ENCODE measurements at places on chromosomes 4 and X. TPM values are rescaled to one million over a fixed set of nuclear protein-coding genes. Genes with fewer than 3 reads are reported as not detected.

DNA sequence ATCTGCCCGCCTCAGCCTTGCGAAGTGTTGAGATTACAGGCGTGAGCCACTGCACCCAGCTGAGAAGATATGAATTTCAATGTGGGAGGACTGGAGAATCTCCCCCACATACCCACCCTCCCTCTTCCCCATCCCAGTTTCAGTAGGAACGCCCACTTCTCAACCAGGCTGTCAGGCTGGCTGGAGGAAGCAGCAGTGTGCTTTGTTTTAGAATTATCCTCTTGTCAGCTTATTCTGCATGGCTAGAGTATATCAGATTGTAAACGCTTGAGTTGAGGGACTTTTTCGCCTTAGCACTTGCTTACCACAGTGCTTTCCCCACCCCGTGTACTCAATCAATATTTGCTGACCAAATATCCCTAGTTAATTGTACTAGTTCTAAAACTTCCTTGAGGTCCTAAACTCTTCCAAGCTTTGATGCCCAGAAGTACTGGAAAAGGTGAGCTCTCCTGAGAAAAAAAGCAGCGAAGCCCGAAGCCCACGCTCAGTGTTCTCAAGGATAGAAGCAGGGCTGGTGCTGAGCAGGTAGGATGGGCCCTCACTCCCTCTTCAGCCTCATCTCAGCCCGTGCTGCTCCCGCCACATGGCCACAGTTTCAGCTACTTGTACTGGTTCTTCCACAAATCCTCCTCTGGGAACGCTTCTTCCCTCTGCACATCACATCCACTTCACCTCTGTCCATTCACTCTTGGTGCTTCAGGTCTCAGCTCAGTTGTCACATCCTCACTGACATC lies 7.3 kb upstream of the ARHGAP10 start:
- no peak for DNase-seq

DNA sequence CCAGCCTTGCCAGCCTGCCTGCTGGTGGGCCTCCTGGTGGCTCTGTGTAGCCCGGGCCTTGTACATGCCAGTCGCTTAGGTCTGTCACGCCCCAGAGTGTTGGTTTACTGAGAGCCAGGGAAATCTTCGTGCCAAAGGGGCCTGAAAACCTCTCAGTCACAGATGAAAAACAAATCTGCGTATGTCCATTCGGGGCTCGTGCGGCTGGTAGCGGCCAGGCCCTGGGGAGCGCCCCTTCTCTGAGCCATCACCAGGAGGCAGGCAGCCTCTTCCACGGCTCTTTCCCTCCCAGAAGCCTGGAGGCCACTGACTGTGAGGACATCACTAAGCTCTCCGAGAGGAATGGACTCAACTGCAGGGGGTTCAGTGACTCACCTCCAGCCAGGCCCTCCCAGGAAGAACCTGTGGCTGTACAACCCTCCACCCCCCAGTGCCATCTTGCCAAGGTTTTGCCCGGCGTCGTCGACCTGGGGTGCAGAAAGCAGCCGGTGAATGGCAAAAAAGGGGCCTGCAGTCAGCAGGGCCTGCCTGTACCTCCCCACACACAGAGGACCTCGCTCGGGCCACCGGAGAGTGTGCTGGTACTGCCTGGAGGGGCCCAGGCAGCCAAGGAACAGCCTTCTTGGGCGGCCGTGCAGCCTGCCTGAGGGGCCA lies 162.2 kb downstream of the BCOR start:
- DNase-seq: no peak

NXF3 gene
- total RNA-seq: 1.9 TPM

AMOT gene
- total RNA-seq: 27.5 TPM

CHIC1 gene
- 14.8 TPM for total RNA-seq

GRCh38 chrX:130216320-130216719 lies 44.6 kb downstream of the RAB33A start:
- no peak for DNase-seq

DNA sequence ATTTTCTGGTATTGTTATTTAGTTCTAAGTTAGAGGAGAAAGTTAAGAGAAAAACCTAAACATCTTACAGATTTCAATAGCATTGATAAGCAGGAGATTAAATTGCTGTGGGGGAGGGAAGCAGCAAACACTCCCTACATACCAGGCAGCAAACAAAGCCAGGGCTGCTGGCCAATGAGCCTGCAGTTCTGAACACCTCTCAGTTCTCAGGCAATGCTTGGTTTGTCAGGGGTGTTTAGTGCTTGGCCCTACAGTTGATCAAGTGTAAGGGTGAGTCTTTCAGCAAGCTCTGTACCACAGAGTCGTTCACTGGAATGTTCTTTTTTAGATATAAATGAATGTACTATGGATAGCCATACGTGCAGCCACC lies 38.6 kb downstream of the EGFL6 start:
- DNase-seq: no peak

DNA sequence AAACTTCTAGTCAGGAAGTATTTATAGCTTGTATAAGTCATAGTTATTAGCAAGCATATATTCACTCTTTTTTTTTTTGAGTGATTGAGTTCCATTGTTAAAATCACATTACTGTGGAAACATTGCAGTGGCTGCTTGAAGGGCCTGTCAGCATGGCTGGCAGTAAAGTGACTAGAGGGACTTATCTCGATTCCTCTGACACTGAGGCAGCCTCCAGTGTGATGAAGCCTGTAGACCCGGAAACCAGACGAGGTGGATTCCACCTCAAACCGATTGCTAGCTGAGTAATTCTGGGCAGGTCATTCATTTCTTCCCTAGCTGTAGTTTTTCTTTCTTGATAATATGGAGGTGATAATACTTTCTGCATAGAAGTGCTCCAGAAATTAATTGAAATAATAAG lies 4.7 kb downstream of the FAM149A start:
- no peak for DNase-seq

GRCh38 chr4:176767183-176767582 lies 25.5 kb downstream of the VEGFC start:
- no peak for DNase-seq

IL21 gene
- not detected for total RNA-seq
